ENCODE measurements at places on chromosomes 13 and 19. TPM values are rescaled to one million over a fixed set of nuclear protein-coding genes. Genes with fewer than 3 reads are reported as not detected.

The THSD8 gene
- not detected for total RNA-seq

The LILRA1 gene
- total RNA-seq: not detected

GRCh38 chr19:32129141-32129540, 216.3 kb upstream of the ZNF507 start:
- DNase-seq: peak; percentile 92

- no peak for DNase-seq
Measured at GRCh38 chr13:41471785-41472184, 14.4 kb downstream of the RGCC start.

DNA sequence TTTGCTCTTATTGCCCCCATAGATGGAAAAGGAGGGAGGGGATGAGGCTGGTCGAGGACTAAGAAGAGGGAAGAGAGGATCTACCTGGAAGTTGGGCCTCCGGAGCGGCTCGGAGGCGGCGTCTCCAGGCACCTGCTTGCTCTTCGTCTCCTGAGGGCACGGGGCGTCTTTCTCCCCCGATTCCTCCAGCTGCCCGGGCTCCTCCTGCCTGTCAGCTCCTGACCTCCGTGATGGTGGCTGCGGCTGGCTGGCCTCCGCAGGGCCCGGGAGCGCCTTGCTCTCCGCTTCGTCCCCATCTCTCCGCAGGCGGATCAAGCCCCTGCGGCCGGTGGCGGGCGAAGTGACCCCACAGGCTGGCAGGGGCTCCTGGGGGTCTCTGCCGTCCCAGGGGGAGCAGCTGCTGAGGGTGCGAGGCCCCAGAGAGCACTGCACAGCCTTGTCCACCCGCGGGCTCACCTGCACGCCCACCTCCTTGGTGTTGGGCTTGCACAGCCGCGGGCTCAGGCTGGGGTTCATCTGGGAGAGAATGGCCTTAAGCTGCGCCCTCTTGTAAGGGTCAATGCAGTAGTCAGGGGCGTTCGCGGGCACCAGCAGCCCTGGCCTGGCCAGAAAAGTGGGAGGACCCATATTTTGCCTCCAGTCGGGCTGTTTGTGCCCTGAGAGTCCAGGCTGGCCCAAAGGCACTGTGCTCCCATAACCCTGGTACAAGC, 3.8 kb downstream of the ZAR1L start:
- no peak for DNase-seq

GRCh38 chr13:100533588-100534041, 55.0 kb downstream of the GGACT start:
- DNase-seq: no peak

GRCh38 chr13:37648609-37649008, 50.0 kb upstream of the POSTN start:
- no peak for DNase-seq

Measured in SJSA1 (cell line).